ENCODE measurements at places on chromosomes 4 and X. TPM values are rescaled to one million over a fixed set of nuclear protein-coding genes. Genes with fewer than 3 reads are reported as not detected.

The AWAT2 gene
- total RNA-seq = not detected

The TMEM156 gene
- 24.9 TPM for total RNA-seq

The MAD2L1 gene
- 49.4 TPM for total RNA-seq

The UGT2B28 gene
- not detected for total RNA-seq

The SMIM10L2A gene
- 0.19 TPM for total RNA-seq

The CXorf49 gene
- not detected for total RNA-seq

The IL2RG gene
- 0.21 TPM for total RNA-seq

The SYAP1 gene
- 21.8 TPM for total RNA-seq

The AMBN gene
- total RNA-seq = not detected

The PDLIM3 gene
- 0.24 TPM for total RNA-seq

The DUSP21 gene
- total RNA-seq = not detected

The SH3RF1 gene
- 11.2 TPM for total RNA-seq
